Caki2 (cell line): ENCODE measurements at places on chromosomes 11 and 22. TPM values are rescaled to one million over a fixed set of nuclear protein-coding genes. Genes with fewer than 3 reads are reported as not detected.

The PNPLA5 gene
- total RNA-seq, result not detected in 2 replicates

The UBQLNL gene
- total RNA-seq, result 0.14 TPM in 1 of 2 replicates, not detected in the other

The LMNTD2 gene
- total RNA-seq, result 6.7 and 18.4 TPM in 2 replicates

The KCNJ11 gene
- total RNA-seq, result 4.7 and 5.3 TPM in 2 replicates

The APOBEC3A gene
- not detected in 2 replicates for total RNA-seq

The DAGLA gene
- total RNA-seq, result 0.74 and 2.4 TPM in 2 replicates

GRCh38 chr11:29005401-29005980 is 897.3 kb downstream of the METTL15 start:
- no peak for DNase-seq

DNA sequence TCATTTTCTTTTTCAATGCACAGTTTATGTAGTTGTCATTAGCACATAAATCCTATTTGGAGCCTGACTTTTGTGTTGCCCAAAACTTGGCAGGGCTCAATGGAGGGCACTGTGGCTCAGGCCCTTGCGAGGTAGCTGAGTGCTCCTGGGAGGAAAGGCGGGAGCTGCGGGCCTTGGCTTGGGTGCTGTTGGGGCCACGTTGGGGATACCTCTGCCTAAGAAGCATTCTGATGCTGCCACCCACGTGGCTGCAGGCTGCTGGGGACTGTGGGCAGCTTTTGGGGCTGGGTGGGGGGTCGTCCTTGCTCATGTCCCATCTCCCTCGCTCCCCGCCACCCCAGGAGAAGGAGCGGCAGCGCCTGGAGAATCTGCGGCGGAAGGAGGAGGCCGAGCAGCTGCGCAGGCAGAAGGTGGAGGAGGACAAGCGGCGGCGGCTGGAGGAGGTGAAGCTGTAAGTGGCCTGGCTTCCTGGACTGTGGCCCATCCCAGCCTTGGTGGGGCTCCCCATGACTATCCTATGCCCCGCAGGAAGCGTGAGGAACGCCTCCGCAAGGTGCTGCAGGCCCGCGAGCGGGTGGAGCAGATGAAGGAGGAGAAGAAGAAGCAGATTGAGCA is 20.9 kb downstream of the INCENP start:
- no peak for DNase-seq

GRCh38 chr11:72520815-72521214 is 86.5 kb upstream of the CLPB start:
- DNase-seq, result no peak

DNA sequence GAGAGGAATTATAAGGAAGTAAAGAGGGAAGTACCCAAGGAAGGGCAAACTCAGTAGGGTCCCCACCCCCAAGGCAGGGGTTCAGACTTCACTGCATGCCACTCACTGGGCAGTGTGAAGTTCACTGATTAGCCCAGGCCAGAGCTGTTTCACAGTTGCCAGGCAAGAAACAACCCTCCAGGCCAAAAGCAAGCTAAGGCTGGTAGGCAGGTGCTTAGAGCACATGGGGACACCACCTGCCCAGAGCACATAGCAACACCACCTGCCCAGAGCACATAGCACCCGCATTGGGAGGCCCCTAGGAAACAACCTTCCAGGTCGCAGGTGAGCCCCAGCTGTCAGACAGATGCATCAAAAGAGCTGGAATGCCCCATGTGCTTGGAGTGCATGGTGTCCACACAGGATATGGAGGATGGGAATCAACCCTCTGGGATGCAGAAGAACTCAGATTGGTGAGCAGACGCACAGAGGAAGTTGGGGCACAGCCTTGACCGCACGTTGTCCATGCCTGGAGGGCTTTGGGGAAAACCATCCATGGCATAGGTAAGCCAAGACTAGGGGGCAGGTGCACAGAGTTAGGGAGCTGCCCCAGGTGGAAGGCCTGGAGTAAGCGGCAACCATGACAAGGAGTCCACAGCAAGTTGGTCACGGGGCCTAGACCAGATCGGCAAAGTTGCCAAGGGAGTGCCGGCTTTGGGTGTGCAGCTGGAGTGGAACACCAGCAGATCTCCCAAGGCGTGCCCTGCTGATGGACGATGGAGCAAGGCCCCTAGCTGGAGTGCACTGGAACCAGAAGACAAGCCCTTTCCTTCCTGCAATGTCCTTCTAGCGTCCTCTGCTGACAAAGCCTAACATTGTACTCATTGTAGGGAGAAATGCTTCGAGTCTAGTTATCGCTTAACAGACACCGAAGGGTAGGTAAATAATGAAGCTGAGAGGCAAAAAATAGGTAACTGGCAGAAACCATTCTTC is 7.8 kb upstream of the TMEM216 start:
- DNase-seq, result no peak

DNA sequence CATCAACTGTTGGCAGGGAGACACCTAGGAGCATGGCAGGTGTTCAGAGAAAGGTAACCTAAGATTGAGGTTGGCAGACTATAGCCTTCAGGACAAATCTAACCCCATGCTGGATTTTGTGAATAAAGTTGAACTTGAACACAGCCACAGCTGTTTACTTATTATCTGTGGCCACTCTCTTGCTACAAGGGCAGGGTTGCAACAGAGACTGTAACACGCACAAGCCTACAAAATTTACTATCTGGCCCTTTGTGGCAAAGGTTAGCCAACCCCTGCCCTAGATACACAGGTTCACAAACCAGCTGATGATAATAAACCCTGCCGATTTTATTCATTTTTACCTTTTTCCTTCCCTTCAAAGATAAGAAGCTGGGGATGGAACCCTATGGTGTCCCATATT is 2.5 kb downstream of the THYN1 start:
- no peak for DNase-seq

- no peak for DNase-seq
These were observed 572.9 kb downstream of the NTM start for GRCh38 chr11:131943295-131943694.

- DNase-seq, result no peak
These were observed 82.4 kb upstream of the VPREB1 start for GRCh38 chr22:22161924-22162851.

DNA sequence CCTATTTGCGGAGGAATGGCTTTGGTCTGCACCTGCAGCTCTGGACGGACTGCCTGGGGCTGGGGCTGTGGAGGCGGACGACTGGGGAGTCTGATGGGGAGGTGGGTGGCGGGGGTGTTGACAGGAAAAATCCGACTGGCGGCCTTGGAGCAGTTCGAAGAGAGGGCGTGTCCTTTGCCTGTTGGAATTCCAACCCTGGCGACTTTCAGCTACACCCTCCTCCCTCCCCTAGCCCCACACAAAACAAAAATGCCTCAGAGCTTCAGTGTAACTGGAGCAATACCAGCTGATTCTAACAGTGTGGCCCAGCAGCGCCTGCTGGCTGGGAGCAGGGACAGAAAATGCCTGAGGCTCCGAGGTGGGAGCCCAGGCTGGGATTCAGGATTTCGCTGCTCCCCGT is 85.4 kb downstream of the ATXN10 start:
- DNase-seq, result no peak

DNA sequence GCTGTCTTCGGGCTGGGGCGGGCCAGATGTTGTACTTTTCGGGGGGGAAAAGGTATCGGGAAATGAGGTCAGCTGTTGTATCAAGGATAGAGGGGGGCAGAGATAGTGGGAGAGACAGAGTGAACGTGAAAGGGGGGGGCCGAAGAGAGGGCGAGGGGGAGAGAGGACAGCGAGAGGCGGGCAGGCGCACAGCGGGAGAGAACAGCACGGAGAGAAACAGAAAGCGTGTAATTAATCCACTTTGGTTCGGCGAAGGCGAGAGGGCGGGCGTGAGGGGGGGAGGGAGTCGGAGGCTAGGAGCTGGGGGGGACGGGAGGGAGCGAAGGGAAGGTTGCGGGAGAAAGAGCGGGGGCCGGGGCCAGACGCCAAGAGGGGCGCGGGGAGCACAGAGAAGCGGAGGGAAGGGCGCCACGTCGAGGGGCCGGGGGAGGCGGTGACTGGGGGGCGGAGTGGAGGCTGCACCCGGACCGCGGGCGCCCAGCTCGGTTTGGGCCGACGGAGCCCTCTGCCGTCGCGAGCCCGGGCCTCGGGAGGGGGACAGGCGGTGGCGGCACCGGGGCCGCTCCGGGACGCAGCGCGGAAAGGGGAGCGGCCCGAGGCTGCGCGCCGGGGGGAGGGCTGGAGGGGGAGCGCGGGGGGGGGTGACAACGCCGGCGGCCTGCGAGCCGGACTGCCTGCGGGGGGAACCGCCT is 612 bp downstream of the IGF2 start:
- DNase-seq, result no peak

DNA sequence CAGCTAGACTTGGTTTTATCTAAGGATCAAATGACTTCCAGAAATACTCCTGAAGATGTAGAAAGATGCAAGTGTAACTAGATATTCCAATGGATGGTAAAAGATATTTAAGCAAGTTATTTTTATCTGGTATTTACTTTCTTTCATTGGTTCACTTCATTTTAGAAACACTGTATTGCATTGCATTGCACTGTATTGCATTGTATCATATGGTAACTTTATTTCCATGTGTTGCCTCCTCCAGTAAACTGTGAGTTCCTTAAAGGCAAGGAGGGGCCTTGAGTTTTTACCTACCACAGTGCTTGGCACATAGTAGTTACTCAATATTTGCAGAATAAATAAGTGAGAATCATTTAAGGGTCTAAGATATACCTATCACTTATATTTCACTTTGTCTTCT is 31.8 kb upstream of the FLI1 start:
- DNase-seq, result no peak

- DNase-seq, result peak; percentile 42
These were observed 5.9 kb upstream of the ATF4 start for GRCh38 chr22:39514373-39514973.

DNA sequence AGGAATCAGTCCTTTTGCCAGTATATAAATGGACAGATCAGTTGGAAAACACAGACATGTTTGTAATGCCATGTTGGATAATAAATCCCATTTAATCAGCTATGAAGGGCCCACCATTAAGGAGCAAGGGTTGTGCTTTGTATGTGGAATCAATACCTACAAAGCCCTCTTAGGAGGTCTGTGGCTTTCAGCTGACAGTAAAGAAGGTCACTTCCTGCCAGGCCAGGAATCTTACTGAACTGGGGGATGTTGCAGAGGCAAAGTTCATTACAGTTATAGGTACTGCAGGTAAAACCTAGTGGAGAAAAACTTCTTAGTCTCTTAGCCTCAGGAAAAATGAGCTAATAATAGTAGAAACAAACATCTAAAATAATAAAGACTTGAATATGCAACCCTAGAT is 129.5 kb downstream of the FAM76B start:
- no peak for DNase-seq

GRCh38 chr22:36327922-36328551 is 59.7 kb downstream of the MYH9 start:
- DNase-seq, result no peak

- DNase-seq, result no peak
These were observed 20.9 kb downstream of the TRPM5 start for GRCh38 chr11:2423157-2424025.

- DNase-seq, result no peak
These were observed 45.0 kb upstream of the ANO1 start for GRCh38 chr11:70032943-70033710.

GRCh38 chr11:76253416-76253815 is 47.1 kb upstream of the WNT11 start:
- DNase-seq, result no peak

DNA sequence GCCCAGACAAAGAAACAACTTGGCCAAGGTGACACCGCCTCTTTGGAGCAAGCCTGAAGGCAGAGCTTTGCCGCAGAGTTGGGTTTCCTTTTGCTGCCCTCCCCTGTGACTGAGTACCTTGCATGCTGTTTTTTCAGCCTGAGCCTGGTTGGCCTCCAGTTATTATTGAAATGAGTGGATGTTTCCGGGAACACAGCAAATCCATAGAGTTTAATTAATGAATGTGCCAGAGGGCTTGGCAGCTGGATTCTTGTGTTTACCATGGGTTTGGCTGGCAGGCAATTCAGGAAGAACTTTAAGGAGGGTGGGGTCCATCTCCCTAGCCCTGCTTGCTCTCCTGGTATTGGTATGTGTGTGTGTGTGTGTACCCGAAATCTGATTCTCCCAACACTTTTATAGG is 65.6 kb upstream of the CRYBB3 start:
- DNase-seq, result no peak

DNA sequence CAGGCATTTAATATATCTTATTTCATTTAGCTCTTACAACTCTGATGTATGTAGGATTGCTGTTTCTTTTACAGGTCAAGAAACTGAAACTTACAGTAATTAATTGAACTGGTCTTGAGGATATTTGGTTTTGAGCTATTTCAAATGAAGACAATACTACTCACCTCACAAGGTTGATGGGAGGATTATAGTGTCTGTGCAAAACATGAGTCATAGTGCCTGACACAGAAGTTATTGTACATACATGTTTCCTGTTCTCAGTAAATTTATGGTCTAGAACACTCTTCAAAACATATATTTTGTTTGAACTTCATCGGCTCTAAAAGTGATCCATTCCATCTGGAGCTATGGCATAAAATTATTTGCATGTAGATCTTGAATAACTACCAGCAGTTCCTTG is 61.9 kb downstream of the CECR2 start:
- DNase-seq, result no peak

DNA sequence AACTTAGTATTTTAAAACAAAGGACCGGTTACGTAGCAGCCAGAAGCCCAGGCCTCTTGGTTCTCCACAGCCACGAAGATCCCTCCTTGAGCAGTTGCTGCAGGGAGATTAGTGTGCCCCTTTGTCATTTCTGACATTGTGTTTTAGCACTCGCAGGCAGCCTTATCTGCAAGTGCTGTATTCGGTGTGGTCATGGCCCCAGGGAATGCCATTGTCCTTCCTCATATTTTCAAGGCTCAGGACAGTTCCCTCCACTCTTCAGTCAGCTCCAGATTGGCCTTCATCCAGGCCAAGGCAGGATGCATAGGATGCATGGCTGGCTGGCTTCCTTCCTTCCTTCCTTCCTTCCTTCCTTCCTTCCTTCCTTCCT is 88.5 kb downstream of the ZBTB16 start:
- no peak for DNase-seq

DNA sequence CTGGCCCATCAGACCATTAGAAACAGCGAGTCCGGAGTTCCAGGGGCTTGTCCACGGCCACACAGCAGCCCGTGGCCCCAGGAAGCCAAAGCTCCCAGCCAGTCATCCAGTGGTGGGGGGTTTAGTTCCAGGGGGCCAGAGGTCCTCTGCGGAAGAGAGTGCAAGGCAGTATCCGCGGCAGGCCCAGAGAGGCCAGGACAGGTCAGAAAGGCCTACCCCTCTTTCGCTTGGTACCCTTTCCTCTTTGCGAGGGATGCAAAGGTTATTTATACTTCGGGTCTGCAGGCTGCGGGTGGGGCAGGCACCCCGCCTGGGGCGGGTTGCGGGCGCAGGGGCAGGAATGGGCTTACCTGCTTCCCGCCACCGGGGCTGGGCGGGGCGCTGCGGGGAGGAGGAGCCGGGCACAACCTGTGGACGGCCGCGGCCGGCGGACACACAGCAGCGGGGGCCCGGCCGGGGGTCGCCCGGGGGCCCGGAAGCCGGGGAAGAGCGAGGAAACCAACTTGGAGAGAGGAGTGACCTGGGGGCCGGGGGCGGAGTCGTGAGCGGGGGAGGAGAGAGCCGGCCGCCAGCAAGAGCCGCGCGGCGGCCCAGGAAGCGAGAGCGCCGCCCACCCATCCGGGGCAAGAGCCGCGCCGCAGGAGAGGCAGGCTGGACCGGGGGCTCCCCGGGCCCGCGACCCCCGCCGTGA is at the start of gene SH3BP1:
Gene SH3BP1, plus strand, starts transcription at position 600 of the 691 bp plus-strand sequence. CDS start 119 bp downstream, outside the sequence.
- no peak for DNase-seq
